ENCODE measurements at places on chromosomes 16 and 17.

DNA sequence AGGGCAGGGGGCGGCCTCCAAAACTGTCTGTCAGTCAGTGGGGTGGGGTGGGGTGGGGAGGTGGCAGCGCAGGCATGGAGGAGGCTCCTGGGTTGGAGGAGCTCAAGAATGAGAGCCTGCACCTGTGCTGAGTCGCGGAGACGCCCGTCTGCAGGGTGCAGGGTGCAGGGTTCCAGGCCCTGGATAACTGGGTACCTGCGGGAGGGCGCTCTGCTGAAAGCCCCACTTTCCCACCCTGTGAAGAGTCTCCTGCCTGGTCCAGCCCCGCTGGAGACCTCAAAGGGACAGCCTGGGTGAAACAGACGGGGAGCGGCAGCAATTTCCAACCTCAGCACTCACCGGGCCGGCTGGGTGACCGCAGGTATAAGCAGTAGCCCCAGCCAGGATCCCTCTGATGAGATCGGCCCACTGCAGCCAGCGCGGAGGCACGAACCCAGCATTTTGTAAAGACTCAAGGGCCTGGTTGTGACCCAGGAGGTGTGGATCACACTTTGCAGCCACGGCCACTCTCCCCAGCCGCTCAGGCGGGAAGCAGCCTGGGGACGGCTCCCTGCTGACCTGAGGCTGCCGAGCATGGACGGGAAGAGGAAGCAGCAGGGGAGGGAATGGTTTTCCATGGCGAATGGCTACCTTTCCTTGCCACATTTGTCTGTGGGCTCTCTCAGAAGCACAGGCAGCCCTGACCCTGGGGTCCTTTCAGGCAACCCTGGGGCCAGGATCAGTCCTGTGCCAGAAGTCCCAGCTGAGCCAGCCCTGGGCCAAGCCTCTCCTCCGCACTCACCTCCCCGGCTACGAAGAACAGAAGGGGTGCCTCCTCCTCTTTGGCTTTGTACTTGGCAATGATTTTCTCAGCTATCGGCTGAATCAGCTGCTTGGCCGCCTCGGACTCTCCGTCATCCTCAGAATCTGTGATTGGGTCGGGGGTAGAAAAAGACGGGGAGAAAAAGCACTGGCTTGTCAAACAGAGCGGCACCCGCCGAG is 21.0 kb downstream of the MRM3 start:
- ATAC-seq: no peak

- no peak for ATAC-seq
Observed at GRCh38 chr17:63997341-63998048, 656 bp upstream of the PRR29 start.

- ATAC-seq: peak; percentile 87
Observed at GRCh38 chr17:42843358-42843934, 934 bp upstream of the AOC2 start.

- ATAC-seq: no peak
Observed at GRCh38 chr17:56830726-56831368, 2.9 kb downstream of the C17orf67 start.

DNA sequence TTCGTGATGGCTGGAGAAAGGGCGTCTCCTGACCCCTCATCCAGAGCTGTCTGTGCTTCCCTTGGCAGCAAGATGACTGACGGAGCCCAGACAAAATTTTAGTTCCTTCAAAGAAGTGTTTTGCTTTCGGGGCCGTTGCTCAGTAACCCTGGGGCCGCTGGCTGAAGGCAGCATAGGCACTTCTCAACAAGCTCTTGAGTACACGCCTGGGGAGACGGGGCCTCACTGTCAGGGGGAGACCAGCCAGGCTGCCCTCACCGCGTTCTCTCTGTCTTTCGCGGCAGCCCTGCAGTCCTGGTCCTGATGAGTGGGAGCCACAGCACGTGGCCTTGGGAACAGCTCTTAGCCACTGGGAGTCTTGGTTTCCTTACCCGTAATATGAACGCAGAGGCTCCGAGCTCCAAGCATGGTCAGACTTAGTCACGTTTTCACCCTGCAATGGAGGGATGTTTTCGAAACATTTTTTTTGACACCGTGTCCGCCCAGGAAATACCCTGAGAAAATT is 86.0 kb downstream of the IRF8 start:
- no peak for ATAC-seq

DNA sequence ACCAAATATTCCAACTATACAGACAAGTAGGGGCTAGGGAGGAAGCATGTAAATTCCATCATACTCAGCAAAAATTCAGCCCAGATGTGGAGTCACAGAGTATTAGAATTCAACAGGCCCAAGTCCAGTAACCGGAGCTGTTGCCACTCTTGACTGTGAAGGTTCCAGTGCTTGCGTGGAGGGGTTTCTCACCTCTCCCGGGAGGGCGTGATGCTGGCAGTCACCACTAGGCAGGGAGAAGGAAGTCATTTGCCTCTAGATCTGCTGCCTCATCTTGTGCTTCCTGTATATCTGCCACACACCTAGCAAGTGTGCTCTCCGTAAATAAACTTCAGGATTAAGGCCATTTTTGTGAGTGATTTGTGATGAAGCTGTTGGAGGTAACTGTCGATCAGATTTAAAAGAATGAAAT is 1.0 kb upstream of the CKLF start:
- ATAC-seq: peak; percentile 1

DNA sequence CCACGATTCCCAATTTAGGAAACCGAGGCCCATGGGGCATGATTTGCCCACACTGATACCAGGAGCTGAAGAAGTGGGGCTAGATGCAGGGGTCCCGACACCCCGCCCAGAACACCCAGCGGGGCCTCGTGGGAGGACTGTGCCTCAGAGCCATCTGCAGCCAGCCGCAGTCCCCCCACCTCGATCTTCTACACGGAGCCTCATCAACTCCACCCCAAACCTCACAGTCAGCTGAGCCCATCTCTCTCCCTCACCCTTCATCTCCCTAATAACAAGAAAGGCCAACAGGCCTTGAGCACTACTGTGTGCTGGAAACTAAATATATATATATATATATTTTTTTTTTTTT is 4.2 kb downstream of the ITGAE start:
- ATAC-seq: no peak

- peak; percentile 52 for ATAC-seq
Observed at GRCh38 chr17:82668631-82669099, 20.4 kb upstream of the WDR45B start.

- ATAC-seq: no peak
Observed at GRCh38 chr16:35751191-35751941, 2292.0 kb downstream of the TP53TG3F start.

DNA sequence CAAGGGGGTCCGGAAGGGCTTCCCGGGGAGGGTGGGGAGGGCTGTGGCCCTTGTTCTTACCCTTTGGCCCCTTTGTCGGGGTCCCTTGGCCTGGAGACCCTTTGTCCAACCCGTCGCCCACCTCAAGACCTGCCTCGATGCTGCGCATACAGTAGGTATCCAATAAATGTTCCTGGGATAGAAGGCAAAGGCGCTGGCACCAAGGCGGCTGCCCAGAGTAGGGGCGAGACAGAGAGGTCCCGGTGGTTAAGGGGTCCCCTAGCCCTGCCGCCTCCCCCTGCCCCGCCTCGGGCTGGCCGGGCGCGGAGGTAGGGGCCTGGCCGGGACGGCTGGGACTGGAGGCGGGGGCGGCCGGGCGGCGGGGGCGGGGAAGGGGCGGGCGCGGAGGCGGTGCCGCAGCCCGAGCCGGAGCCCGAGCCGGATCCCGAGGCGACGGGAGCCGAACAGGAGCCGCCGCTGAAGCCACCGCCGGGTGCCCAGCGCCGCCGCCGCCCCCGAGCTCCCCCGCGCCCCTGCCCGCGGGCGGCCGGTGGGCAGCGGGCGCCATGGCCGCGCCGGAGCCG is at the start of gene NHERF2:
Gene NHERF2, plus strand, starts transcription at position 442 of the 563 bp plus-strand sequence. Its CDS starts 104 bp downstream, at position 546.
- ATAC-seq: peak; percentile 3

DNA sequence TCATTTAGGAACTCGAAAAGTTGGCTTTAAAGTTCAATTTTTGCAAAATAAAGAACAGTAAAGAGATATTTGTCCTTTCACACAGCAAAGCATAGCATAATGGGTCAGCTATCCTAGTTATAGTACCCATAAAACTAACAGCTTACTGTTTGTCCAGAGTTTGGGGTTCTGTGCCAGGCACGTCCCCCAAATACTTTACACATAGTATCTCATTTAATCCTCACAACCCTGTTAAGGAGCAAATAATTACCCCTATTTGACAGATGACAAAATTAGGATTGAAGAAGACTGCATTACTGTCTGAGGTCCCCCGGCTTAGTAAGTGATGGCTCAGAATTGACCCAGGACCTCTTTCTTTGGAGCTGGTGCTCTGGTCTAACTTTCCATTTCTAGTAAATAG is 52.6 kb downstream of the MYO1D start:
- ATAC-seq: no peak

GRCh38 chr17:64156670-64157069 is 26.7 kb upstream of the ERN1 start:
- peak; percentile 42 for ATAC-seq

GRCh38 chr17:71142333-71142732 is 973.0 kb downstream of the KCNJ2 start:
- ATAC-seq: no peak

DNA sequence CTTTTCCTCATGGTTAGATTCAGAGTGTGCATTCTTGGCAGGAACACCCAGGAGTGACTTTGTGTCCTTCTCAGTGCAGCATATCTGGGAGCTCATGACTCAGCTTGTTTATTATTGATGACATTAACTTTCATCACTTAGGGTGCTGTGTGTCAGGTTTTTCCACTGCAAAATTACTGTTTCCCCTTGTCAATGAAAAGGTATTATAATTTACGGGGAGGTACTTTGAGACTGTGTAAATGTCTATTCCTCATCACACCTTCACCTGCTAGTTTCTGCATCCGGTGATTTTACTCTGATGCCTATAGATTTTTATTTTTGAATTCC is 50.5 kb downstream of the WWP2 start:
- ATAC-seq: no peak

DNA sequence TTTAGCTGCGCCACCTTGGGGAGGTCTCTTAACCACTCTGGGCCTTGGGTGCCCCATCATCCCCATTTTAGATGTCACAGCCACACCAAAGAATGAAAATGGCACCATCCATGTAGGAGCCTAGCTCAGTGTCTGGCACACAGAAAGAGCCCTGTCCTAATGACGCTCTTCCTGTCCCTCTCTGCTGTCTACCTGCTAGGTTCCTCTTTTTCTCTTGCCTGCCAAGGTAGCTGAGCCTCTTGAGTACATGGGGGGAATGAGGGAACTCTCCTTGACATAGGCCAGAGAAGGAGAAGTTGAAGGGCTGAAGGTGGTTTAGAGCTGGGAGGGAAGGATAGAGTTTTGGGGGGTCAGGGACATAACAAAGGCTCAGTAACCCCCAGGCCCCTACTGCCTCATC is 1.8 kb downstream of the RUNDC3A start:
- ATAC-seq: no peak

GRCh38 chr17:14926526-14927122 is 338.5 kb downstream of the PMP22 start:
- ATAC-seq: peak; percentile 49

- ATAC-seq: no peak
Observed at GRCh38 chr17:58172369-58173071, 5.7 kb downstream of the OR4D2 start.

GRCh38 chr17:33335491-33336173 is 42.5 kb upstream of the ASIC2 start:
- ATAC-seq: no peak

DNA sequence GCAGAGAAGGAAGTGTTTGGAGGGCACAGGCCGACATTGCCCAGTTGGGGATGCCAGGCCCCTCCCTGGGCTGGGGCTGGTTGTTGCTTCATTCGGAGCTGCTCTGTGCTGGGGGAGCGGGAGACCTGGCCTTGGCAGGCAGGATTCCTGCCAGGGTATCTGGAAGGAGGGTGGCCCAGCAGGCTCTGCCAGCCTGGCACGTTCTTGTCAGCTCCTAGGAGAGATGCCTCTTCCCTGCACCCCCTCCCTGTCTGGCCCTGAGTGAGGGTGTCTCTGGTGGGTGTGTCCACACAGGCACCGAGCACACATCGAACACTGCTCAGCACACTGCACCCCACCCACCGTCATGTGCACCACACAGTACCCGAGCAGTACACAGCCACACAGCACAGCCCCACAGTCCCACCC is 35.2 kb downstream of the ARHGAP23 start:
- no peak for ATAC-seq
